Right ventricle myocardium superior (tissue), 1 donor: ENCODE measurements at places on chromosomes 12 and 14. TPM values are rescaled to one million over a fixed set of nuclear protein-coding genes. Genes with fewer than 3 reads are reported as not detected.

PLEKHA5 gene
- total RNA-seq = 55.5 TPM

GLS2 gene
- 0.40 TPM for total RNA-seq

DUSP16 gene
- 12.5 TPM for total RNA-seq

FOXN4 gene
- total RNA-seq = not detected

DNA sequence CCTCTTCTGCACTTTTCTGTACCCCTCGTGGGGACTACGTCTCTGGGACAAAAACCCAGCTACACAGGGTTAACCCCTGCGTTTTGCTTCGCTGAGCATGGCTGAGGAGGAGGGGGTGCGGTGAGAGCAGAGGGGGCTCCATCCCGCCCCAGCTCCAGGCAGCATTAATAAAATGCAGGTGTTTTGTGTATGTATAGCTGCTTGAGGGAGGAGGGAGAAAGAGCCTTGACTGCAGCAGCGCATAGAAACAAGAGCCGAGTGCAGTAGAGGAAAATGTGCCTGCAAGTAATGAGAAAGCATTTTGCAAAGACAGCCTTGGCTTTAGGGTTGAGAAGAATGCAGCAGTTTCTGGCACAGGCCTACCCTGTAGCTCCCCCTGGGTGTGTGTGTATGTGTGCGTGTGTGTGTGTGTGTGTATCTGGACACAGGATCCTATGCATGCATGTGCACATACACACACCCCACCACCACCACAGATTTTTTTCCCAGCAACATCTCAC lies 103.9 kb downstream of the ZFP36L1 start:
- DNase-seq = no peak

DNA sequence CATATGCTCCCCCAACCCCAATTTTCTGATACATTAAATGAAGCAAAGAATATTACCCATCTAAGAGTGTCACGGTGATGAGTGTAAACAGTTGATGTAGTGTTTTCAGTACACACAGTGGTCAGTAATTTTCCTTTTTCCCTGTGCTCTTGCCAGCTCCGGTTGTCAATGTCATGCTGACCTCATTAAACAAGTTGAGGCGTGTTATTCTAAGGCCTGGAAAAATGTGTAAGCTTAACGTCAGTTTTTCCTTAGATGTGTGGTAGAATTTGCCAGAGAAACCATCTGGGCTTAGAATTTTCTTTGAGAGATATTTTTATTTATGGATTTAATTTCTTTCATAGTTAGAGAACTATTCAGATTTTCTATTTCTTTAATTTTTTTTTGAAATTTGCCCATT lies 11.7 kb upstream of the SERPINA6 start:
- DNase-seq = no peak

- no peak for DNase-seq
These were observed 2.4 kb upstream of the KRT83 start for GRCh38 chr12:52323416-52324152.

DNA sequence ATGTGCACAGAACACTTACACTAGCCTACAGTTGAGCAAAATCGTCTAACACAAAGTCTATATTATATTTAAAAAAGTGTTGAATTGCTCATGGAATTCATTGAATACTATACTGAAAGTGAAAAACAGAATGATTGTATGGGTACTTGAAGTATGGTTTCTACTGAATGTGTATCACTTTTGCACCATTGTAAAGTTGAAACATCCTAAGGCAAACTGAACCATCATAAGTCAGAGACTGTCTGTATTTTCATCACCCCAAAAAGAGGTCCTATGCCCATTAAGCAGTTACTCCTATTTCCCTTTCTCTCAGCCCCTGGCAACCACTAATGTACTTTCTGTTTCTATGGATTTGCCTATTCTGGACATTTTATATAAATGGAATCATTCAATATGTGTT lies 4.4 kb upstream of the AMIGO2 start:
- DNase-seq = no peak

- no peak for DNase-seq
These were observed 117.2 kb downstream of the PPM1H start for GRCh38 chr12:62817556-62818271.

DNA sequence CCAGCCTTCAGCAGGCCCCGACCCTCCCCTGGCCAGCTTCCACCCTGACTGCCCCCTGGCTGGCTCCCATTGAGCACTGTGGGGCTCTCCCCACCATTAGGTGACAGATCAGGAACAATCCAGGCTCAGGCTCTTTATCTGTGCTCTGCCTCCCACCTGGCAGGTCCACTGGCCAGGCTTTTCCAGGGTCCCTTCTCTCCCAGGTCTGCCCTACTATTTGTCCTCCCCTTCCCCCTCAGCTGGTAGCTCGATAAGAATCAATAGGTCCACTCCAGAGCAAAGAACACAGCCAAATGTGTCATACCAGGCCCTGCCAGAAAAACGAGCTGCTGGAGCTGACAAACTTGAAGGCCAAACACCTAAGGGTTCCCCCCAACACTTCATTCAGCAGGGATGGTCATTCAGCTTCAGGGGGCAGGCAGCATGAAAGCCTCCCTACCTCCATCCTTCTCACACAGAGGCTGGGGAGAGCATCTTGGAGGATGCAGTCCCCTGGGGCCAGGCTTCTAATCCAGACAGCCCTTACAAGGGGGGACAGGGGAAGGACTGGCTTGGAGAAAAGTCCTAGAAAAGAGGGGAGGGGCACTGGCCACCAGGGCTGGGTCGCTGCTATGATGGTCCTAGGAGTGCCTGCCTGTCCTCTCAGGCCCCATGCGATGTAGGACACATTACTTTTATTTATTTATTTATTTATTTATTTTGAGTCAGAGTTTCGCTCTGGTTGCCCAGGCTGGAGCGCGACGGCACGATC lies 1.9 kb upstream of the KRT18 start:
- no peak for DNase-seq

DNA sequence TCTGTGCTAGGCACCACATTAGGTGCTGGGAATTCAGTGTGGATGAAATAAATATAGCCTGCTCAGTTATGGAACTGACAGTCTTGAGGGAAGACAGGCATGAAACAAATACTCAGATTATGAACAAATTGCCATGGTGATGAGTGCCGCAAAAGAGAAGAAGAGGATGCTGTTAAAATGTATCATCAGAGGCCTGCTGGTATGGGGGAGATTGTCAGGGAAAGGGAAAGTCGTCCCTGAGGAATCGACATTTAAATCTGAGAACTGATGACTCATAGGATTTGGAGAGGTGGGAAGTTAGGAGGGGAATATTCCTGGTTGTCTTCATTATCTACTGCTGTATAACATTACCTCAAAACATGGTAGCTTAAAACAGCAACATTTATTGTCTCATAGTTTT lies 42.0 kb downstream of the PPP1R36 start:
- DNase-seq = no peak

DNA sequence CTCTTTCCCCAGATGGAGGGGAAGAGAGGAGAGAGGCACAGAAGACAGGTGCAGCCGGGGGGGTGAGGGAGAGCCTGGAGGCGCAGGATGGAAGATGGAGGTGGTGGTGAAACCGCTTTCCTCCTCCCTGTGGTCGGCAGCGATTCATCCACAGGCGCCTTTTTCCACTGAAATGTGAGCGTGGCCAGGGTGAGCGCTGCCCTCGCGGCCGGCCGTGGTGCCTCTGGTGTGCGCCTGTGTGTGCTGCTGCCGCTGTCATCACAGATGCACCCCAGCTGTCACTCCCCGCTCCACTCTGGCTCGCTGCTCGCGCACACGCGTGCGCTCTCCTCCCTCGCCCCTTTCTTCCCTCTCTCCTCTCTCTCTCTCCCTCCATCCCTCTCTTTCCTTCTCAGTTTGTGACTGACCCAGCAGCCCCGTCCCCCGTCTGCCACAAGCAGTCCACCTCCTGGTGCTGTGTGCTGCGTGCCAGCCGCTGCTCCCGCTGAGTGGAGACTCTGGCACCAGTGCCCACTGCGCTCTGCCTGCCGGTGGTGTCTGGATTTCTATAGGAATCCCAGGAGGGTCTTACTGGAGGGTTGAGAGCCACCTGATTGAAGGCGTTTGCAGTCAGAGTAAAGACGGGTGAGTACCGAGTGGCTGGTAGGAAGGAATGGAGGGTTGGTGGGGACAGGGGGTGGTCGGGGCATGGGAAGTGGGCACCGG lies at the start of gene LRTM2:
LRTM2 (plus strand) TSS at position 375 of the 705 bp plus-strand sequence. CDS start 7,584 bp downstream, outside the sequence.
- no peak for DNase-seq

GRCh38 chr12:115632308-115632707 lies 645.2 kb downstream of the MED13L start:
- DNase-seq = no peak
